ENCODE measurements at places on chromosomes 5 and 9.

DNA sequence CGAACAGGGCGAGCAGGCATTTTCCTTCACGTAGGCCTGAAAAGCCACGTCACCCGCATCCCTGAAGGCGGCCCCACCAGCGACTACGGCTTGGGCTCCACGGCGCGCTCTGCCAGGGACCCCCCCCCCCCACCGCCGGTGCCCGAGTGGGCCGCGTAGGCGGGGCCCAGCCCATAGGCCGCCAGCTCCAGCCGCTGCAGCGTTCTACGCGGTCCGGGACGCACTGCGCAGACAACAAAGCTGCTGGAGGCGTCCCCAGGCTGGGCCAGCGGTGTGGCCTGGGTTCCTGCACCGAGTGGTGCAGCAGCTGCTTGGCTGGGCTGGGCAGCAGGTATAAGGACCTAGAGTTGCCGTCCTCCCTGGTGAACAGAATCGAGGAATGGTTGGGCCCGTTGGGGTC is 18.3 kb upstream of the BTNL3 start:
- H3K27me3 ChIP-seq, result no peaks in the 10 kb centered on the region
- H3K27ac ChIP-seq, result no peak overlapping the region
- DNase-seq, result no peak
- no peaks in the 10 kb centered on the region for H3K4me1 ChIP-seq

GRCh38 chr9:117744856-117745389 is 40.7 kb downstream of the TLR4 start:
- DNase-seq, result no peak
- H3K36me3 ChIP-seq, result no peaks in the 10 kb centered on the region
- H3K4me1 ChIP-seq, result no peaks in the 10 kb centered on the region
- no peaks in the 10 kb centered on the region for H3K27me3 ChIP-seq

GRCh38 chr5:64646169-64646568 is 44.1 kb upstream of the SHISAL2B start:
- H3K27ac ChIP-seq, result no peak overlapping the region
- no peaks in the 10 kb centered on the region for H3K4me1 ChIP-seq
- no peak overlapping the region for H3K4me3 ChIP-seq
- no peak for DNase-seq
- no peaks in the 10 kb centered on the region for H3K27me3 ChIP-seq
- H3K36me3 ChIP-seq, result no peaks in the 10 kb centered on the region

DNA sequence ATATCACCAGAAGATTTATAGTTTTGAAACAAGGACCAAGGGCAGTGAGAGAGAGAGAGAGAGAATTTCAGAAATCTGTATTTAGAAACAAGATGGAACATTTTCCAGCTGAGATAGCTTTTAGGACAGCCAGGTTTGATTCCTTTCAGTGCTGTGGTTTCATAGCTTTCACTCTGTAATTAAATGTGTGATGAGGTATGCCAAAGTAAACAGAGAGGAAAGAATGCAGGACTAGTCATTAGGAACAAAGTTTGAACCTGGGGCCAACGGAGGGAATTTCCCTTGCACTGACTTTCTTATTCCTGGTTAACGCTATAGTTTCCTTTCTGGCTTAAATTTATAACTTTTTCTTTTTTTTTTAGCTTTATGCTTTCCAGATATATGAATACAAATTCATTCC is 10.0 kb upstream of the CCL28 start:
- H3K4me1 ChIP-seq, result no peaks in the 10 kb centered on the region
- no peak for DNase-seq
- no peaks in the 10 kb centered on the region for H3K36me3 ChIP-seq
- no peaks in the 10 kb centered on the region for H3K27me3 ChIP-seq
- H3K4me3 ChIP-seq, result no peak overlapping the region

DNA sequence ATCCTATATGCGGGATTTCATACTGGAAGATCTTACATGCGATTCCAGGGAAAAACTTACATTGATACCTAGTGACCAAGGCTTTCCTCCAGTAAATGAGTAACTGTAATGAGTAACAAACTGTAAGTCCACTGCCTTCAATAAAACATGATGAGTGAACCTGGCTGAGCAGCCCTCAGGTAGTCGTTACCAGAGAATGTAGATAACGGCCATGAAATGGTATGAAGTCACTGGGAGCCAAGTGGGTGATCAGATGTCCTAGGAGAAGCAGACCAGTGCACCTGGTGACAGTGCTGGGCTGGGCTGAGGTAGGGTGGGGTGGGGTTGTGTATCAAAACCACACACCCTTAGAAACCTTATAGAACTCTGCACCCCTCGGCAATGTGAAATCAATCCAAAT is 203.6 kb downstream of the ALDH1A1 start:
- no peaks in the 10 kb centered on the region for H3K27me3 ChIP-seq
- no peaks in the 10 kb centered on the region for H3K36me3 ChIP-seq
- no peak overlapping the region for H3K27ac ChIP-seq
- no peak for DNase-seq

GRCh38 chr5:27312291-27312893 is 274.0 kb upstream of the CDH9 start:
- H3K27ac ChIP-seq, result no peak overlapping the region
- DNase-seq, result no peak
- H3K36me3 ChIP-seq, result no peaks in the 10 kb centered on the region
- no peak overlapping the region for H3K4me3 ChIP-seq
- H3K4me1 ChIP-seq, result no peaks in the 10 kb centered on the region

GRCh38 chr5:116068028-116068632 is 16.7 kb upstream of the COMMD10 start:
- no peaks in the 10 kb centered on the region for H3K36me3 ChIP-seq
- H3K4me3 ChIP-seq, result no peak overlapping the region
- DNase-seq, result peak; percentile 34
- H3K27ac ChIP-seq, result no peak overlapping the region

GRCh38 chr5:91150234-91150633 is 232.9 kb downstream of the ARRDC3 start:
- no peak overlapping the region for H3K4me3 ChIP-seq
- no peaks in the 10 kb centered on the region for H3K4me1 ChIP-seq
- H3K27me3 ChIP-seq, result no peaks in the 10 kb centered on the region
- no peak overlapping the region for H3K27ac ChIP-seq
